A549 treated with AZD2906 at 1 μM for 4 hours (cell line): ENCODE measurements at places on chromosomes 5 and 9. TPM values are rescaled to one million over a fixed set of nuclear protein-coding genes. Genes with fewer than 3 reads are reported as not detected.

The FOXD4 gene
- total RNA-seq = 0.13 to 0.57 TPM (median 0.37 TPM) in 5 replicates

The ZFP37 gene
- 1.4 to 2.4 TPM (median 1.7 TPM) in 5 replicates for total RNA-seq

The ANKRD34B gene
- total RNA-seq = 0.03 to 0.15 TPM (median 0.06 TPM) in 5 replicates

The WDR38 gene
- total RNA-seq = 0.11 to 0.23 TPM (median 0.14 TPM) in 5 replicates

The CMBL gene
- 20.5 to 23.9 TPM (median 21.4 TPM) in 5 replicates for total RNA-seq

The SGCD gene
- total RNA-seq = 3.2 to 5.4 TPM (median 4.1 TPM) in 5 replicates

The FOXD4L6 gene
- 0.06 to 0.09 TPM in 2 of 5 replicates, not detected in the others for total RNA-seq

The PRSS3 gene
- 8.7 to 11.1 TPM (median 10.8 TPM) in 5 replicates for total RNA-seq

The SRD5A1 gene
- 17.7 to 33.2 TPM (median 31.4 TPM) in 5 replicates for total RNA-seq

The CER1 gene
- total RNA-seq = not detected in 5 replicates

The SPATA31D4 gene
- total RNA-seq = not detected in 5 replicates

The SUSD3 gene
- 0.62 to 1.5 TPM (median 0.88 TPM) in 5 replicates for total RNA-seq
